Esophagus squamous epithelium (tissue), 5 donors: ENCODE measurements at places on chromosomes 2 and 18.

DNA sequence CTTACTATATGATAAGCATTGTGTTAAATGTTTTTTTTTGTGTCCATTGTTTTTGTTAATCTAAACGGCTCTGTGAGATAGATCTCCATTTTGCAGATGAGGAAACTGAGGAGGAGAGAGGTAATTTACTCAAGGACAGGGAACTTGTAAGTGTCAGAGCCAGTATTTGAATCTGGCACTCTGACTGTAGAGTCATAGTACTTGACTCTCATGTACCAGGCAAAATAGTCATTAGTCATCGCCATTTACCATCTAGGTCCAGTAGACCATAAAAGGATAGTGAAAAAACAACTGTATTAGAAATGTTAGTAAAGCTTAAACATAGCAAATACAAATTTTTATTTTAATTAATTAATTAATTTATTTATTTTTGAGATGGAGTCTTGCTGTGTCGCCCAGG is 4.8 kb downstream of the PSMD14 start:
- no peak overlapping the region for H3K27ac ChIP-seq
- H3K27me3 ChIP-seq: no peaks in the 10 kb centered on the region
- H3K36me3 ChIP-seq: no peaks in the 10 kb centered on the region
- H3K4me1 ChIP-seq: peaks cover 12% of the 10 kb centered on the region
- DNase-seq: no peak

DNA sequence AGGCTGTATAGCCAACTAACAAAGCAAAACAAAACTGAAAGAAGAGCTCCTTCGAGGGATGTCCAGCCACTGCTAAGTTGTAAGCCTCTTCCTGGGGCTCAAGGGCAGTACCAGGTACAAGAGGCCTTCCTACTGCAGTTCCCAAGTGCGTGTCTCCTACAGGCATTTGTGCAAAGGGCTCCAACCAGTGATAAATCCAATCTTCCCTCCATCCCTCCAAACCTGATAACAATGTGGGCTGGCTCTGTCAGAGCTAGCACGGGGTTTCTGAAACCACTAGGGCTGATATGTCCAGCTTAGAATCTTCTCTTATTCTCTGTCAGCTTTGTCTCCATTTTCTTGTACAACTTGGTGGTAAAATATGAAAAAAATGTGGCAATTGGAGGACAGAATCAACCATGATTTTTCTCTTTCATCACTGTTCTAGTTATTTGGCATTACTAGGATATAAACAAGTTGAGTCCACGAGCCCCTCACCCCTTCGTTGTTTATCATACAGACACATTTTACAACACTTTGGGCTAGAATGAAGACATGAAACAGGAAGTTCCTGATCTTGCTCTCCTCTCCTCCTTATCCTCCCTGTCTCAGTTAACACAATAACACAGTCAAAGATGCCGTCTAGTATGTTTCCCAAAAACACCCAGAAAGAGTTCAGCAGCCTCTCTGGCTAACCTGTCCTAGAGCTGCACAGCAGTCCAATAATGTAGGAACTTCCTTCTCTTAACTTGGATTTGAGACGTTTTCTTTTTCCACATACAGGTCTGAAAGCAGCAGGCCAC is 35.4 kb upstream of the WIPF1 start:
- no peak for DNase-seq
- H3K27ac ChIP-seq: peak overlapping the region; percentile 81
- no peaks in the 10 kb centered on the region for H3K27me3 ChIP-seq

DNA sequence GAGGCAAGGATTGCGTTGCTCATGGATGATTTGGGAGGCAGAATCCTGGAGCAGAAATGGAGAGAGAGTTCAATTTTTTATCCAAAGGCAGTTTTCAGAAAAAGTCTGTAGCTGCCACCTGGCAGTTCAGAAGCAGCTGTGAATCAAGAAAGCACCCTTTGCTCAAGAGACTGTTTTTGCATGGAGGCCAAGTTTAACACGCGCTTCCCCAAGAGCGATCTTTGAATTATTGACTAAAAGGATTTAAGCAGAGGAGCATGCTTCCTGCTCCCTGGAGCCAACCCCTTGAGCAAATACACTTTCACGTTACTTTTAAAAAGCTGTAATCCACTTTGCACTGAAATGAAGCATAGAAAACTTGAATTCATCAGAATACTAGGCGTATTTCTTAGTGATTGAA is 252.4 kb downstream of the RNF144A start:
- H3K36me3 ChIP-seq: no peaks in the 10 kb centered on the region
- no peak for DNase-seq
- no peaks in the 10 kb centered on the region for H3K27me3 ChIP-seq
- no peak overlapping the region for H3K27ac ChIP-seq
- H3K4me3 ChIP-seq: no peak overlapping the region

DNA sequence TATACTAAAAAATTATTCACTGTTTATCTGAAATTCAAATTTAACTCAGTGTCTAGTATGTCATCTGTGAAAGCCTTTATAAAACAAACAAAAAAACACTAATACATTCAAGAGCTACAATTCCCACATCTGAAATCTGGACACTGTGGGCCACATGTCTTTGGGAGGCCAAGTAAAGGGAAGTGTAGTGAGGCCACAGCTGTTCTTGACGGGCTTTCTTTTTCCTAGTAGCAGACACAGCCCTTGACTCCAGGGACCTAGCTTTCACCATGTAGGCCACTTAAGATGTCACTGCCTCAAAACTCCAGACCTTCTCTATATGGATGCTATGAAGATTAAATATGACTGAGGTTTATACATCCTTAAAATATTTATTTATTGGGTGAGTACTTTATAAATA is 91.1 kb downstream of the RBMS1 start:
- H3K27ac ChIP-seq: no peak overlapping the region
- H3K36me3 ChIP-seq: no peaks in the 10 kb centered on the region
- peaks cover 87% of the 10 kb centered on the region for H3K4me1 ChIP-seq
- no peak overlapping the region for H3K4me3 ChIP-seq
- no peaks in the 10 kb centered on the region for H3K27me3 ChIP-seq

GRCh38 chr18:35577045-35577848 is 4.3 kb upstream of the GALNT1 start:
- DNase-seq: no peak
- H3K27ac ChIP-seq: no peak overlapping the region
- H3K27me3 ChIP-seq: no peaks in the 10 kb centered on the region
- no peaks in the 10 kb centered on the region for H3K36me3 ChIP-seq

DNA sequence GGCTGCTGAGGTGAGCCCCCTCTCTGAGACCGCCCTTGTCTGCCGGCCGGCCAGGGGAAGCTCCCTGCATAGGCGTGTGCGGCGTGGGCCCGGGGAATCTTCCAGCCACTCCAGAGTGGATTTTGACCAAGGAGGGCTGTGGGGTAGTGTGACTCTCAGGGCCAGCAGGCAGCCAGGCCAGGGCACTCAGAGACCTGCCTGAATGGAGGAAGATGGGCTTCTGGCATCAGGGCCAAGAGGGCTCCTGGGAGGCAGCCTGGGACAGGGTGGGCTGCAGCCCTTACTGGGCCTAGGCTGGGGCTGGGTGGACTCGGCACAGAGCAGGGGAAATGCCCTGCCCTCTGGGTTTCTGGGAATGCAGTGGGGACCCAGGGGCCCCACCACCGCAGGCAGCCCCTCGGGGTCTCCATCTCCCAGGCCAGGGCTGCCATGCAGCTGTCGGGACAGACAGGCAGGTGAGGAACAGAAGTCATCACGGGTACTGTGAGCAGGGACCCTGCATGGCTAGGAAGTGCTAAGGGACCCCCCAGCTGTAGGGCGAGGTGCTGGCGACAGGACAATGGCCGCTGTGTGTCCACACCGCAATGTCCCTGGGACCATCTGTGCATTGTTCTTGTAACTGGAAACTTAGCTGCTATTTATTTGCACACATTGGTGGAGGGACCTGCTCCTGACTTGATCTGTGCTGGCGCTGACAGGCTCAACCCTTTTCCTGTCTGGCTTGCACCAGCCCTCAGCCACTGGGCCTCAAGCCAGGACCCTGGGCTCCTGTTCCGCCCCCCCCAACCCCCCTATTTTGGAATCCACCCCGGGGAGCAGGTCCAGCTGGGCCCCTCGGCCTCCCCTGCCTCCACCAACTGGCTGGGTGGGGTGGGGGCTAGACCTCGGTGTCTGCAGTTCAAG is 4.1 kb downstream of the PDCD1 start:
- H3K4me3 ChIP-seq: no peak overlapping the region
- H3K36me3 ChIP-seq: no peaks in the 10 kb centered on the region
- DNase-seq: no peak
- peaks cover 11% of the 10 kb centered on the region for H3K4me1 ChIP-seq
- no peaks in the 10 kb centered on the region for H3K27me3 ChIP-seq

DNA sequence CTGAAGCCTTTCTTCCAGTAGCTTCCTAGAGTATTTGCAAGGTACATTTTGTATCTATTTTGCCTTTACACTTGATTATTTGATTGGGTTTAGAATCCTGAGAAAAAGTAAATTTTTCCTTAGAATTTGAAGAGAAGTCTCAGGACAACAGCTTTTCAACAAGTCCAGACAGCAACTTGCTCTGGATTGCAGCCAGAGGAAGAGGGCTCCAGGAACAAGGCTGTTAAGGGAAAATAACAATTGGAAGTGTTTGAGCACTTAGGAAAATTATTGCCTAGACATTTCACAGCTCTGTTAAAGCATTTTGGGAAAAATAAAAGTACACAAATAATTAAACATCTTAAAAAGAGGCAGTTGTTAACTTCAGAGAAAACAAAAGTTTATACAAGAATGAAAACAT is 58.3 kb upstream of the RAPGEF4 start:
- peaks cover 4% of the 10 kb centered on the region for H3K4me1 ChIP-seq
- no peak for DNase-seq
- no peak overlapping the region for H3K4me3 ChIP-seq
- no peaks in the 10 kb centered on the region for H3K27me3 ChIP-seq
- H3K36me3 ChIP-seq: no peaks in the 10 kb centered on the region

DNA sequence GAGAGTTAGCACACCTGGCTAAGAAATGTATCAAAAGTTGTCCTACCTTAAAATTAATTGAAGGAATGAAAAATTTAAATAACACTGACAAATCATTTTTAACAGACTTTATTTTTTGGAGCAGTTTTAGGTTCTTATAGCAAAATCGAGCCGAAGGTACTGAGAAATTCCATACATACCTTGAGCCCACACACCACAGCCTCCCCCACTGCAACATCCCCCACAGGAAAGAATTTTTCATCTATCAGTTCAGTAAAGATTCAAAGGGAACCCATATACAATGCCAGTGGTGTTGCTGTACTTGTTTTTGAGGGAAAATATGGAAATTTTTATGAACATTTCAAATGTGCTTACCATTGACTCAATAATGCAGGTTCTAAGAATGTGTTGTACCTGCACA is 169.8 kb upstream of the HS6ST1 start:
- no peak overlapping the region for H3K27ac ChIP-seq
- H3K27me3 ChIP-seq: no peaks in the 10 kb centered on the region
- H3K4me3 ChIP-seq: no peak overlapping the region
- H3K4me1 ChIP-seq: no peaks in the 10 kb centered on the region

DNA sequence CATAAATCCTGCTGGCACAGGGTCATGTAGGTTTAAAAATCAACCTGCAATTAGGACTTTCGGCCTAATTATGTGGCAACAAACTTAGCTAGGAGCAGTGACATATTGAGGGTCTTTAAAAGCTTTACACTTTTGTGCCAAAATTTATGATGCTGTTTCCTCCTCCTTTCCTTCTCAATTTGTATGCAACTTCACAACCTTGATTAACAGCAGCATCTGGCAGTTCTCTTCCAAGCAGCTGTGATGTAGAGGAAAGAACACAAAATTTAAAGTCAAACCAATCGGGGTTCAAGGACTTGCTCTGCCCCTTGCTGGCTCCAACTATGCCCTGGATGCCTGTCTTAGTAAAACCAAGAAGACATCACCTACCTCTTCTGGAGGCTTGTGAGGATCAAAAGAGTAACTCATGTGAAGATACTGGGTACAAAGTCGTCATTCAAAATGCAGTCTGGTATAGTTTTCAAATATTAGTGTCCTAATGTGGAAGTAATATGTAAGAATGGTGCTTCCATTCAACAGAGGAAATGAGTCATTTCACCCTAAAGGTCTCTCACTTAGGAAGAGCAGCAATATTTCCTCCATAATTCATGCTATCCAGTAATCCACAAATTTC is 94.7 kb downstream of the ANKRD44 start:
- no peaks in the 10 kb centered on the region for H3K4me1 ChIP-seq
- no peak overlapping the region for H3K27ac ChIP-seq
- H3K4me3 ChIP-seq: no peak overlapping the region
- DNase-seq: no peak
- no peaks in the 10 kb centered on the region for H3K36me3 ChIP-seq
- H3K27me3 ChIP-seq: no peaks in the 10 kb centered on the region

DNA sequence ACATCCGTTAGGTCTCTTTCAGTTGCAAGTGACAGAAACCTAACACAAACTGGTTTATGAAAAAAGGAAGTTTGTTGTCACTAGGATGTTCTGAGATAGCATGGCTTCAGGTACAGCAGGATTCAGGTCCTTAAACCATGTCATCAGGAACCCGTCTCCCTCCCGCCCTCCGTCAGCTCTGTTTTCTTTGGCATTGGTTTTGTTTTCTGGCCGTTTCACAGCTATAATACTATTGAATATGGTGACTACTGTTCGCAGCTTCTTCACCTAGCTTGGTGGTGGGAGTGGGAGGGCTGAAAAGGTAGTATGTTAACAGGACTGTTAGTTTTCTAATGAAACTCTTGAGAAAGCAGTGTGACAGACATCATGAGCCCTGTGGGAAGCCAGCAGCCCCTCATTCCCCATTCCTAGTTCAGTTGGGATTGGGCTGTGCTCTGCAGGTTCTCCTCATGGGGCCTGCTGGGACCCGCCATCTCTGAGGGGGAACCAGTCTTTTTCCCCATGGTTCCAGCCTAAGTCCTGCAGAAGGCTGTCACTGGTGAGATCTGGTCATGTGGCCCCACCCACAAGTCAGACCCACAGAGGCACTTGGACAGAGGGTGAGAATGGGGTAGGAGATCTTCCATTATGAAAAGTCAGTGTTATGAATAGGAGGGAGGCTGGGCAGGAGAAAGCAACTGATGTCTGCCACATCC is 12.1 kb downstream of the PTMA start:
- no peaks in the 10 kb centered on the region for H3K36me3 ChIP-seq
- H3K4me1 ChIP-seq: no peaks in the 10 kb centered on the region
- no peak overlapping the region for H3K27ac ChIP-seq
- no peak for DNase-seq
- H3K4me3 ChIP-seq: no peak overlapping the region

- no peaks in the 10 kb centered on the region for H3K27me3 ChIP-seq
- no peak for DNase-seq
- peaks cover 6% of the 10 kb centered on the region for H3K36me3 ChIP-seq
- H3K4me3 ChIP-seq: peak overlapping the region; percentile 10
- peaks cover 18% of the 10 kb centered on the region for H3K4me1 ChIP-seq
Measured at GRCh38 chr18:79507546-79508480, 112.1 kb downstream of the NFATC1 start.

GRCh38 chr18:21486905-21487437 is 113.5 kb downstream of the ESCO1 start:
- no peaks in the 10 kb centered on the region for H3K4me1 ChIP-seq
- H3K36me3 ChIP-seq: no peaks in the 10 kb centered on the region
- DNase-seq: no peak
- no peak overlapping the region for H3K4me3 ChIP-seq
- H3K27me3 ChIP-seq: no peaks in the 10 kb centered on the region
- no peak overlapping the region for H3K27ac ChIP-seq
